Ascending aorta (tissue), 2 donors: ENCODE measurements at places on chromosomes 2 and 18.
A peak's percentile ranks its signal among the peaks of the same experiment; 100 is the strongest.

GRCh38 chr18:58828399-58829121, 36.1 kb upstream of the ZNF532 start:
- DNase-seq: no peak
- no peaks in the 10 kb centered on the region for H3K36me3 ChIP-seq
- peak overlapping the region; percentile 50 for H3K27ac ChIP-seq
- H3K27me3 ChIP-seq: no peaks in the 10 kb centered on the region

- H3K27me3 ChIP-seq: no peaks in the 10 kb centered on the region
- H3K4me3 ChIP-seq: no peak overlapping the region
- H3K27ac ChIP-seq: no peak overlapping the region
- no peaks in the 10 kb centered on the region for H3K36me3 ChIP-seq
- peaks cover 3% of the 10 kb centered on the region for H3K4me1 ChIP-seq
- no peak for DNase-seq
Measured at GRCh38 chr2:182077023-182077422, 91.4 kb downstream of the PPP1R1C start.

GRCh38 chr18:6145645-6146306, 250.5 kb upstream of the TMEM200C start:
- no peaks in the 10 kb centered on the region for H3K4me1 ChIP-seq
- H3K4me3 ChIP-seq: no peak overlapping the region
- no peaks in the 10 kb centered on the region for H3K36me3 ChIP-seq
- H3K27ac ChIP-seq: no peak overlapping the region

GRCh38 chr2:232567721-232568120, 17.2 kb downstream of the EIF4E2 start:
- no peaks in the 10 kb centered on the region for H3K27me3 ChIP-seq
- H3K27ac ChIP-seq: no peak overlapping the region

GRCh38 chr2:31384351-31384750, 30.2 kb downstream of the XDH start:
- H3K27me3 ChIP-seq: no peaks in the 10 kb centered on the region
- H3K4me1 ChIP-seq: no peaks in the 10 kb centered on the region
- no peak overlapping the region for H3K4me3 ChIP-seq

GRCh38 chr18:36099311-36099710, 29.8 kb downstream of the SLC39A6 start:
- DNase-seq: no peak
- H3K27me3 ChIP-seq: no peaks in the 10 kb centered on the region
- H3K4me3 ChIP-seq: no peak overlapping the region
- H3K4me1 ChIP-seq: no peaks in the 10 kb centered on the region

GRCh38 chr2:199704358-199705238, 146.4 kb downstream of the FTCDNL1 start:
- H3K4me1 ChIP-seq: no peaks in the 10 kb centered on the region
- no peak overlapping the region for H3K4me3 ChIP-seq
- H3K36me3 ChIP-seq: no peaks in the 10 kb centered on the region
- H3K27me3 ChIP-seq: no peaks in the 10 kb centered on the region
- no peak overlapping the region for H3K27ac ChIP-seq
- no peak for DNase-seq

DNA sequence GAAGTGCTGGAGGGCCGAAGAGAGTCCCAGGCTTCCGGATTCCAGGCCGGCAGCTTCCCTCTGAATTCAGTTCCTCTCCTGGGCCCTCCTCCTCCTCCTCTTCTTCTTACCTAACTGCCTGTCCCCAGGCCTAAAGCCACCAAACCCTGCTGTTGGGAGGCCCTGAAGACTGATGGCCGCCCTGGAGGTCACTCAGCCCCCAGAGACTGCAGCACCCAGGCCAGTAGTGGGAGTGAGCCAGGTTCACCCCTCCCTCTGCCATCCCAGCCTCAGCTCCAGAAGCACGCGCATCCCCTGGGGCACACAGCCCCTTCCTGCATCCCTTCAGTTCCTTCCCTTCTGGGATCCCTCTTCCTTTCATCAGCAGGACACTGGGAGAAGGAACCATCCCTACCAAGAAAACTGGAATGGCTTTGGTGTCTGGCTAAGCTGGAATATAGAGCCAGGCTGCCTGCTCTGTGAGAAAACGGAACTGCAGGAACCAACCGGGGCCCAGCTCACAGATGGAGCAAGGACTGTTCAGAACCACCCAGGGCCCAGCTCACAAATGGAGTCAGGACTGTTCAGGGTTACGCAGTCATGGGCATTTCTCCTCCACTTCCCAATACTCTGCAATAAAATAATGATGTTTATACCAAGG, 127.4 kb downstream of the NDUFA10 start:
- H3K36me3 ChIP-seq: no peaks in the 10 kb centered on the region
- H3K27me3 ChIP-seq: no peaks in the 10 kb centered on the region
- DNase-seq: no peak
- H3K4me1 ChIP-seq: no peaks in the 10 kb centered on the region
- H3K27ac ChIP-seq: no peak overlapping the region
